Coronary artery (tissue), 2 donors: ENCODE measurements at places on chromosomes 11 and 22.

DNA sequence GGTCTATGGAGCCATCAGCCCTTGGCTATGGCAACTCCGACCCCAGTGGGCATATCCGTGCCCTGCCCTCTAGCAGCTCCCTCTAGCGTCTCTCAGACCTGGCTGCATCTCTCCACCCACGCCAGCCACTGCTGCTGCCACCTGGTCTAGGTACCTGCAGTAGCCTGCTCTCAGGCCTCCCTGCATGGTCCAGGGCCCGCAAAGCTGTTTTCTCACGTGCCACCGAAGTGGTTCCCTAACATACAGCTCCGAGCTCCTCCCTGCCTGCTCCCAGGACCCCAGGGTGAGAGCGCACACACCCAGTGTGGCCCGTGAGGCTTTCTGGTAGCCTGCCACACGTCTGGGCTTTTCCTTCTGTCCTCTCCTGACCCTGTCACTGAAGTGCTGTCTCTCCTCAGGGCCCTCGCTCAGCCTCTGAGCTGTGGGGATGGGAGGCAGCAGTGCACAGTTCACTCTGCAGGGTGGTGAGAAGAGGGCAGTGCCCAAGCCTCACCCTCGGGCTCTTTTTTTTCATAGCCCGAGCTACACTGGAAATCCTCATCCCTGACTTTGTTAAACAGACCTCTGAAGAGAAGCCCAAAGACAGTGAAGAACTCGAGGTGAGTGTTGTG lies 14.3 kb downstream of the DGCR8 start:
- no peak for DNase-seq

DNA sequence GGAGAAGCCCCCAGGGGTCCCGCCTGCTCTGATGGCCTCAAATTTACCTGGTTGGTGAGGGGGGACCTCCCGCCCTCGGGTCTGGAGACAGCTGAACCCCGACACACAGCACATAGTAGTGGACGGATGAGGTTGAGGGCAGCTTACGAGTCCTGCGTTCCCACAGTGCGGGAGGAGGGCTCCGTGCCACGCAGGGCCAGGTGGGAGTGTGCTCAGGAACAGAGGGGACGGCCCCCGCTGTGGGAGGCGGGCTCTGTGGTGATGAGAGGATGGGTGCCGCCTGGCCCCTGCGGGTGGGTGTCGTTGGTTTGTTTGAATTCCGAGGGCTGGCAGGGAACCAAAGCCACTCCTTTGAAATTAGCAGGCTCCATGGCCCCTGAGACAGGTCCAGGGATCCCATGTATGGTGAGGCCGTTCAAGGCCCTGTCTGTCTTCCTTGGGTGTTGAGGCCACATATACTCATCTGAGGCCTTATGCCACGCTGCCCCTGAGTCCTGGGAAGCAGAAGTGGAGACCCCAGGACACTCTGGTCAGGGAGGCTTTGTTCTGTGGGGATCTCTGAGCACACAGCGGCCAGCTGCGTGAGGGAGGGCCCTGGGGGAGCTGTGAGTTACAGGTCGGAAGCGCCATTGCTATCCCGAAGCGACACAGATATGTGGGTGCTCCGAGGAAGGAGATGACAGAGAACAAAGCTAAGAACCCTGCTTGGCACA lies 21.9 kb downstream of the NADSYN1 start:
- no peak for DNase-seq

GRCh38 chr11:102544594-102544993 lies 14.0 kb upstream of the MMP7 start:
- no peak for DNase-seq

- DNase-seq = no peak
Observed at GRCh38 chr11:15149050-15149449, 34.3 kb downstream of the INSC start.

- peak; percentile 85 for DNase-seq
Observed at GRCh38 chr11:9565822-9566560, 7.5 kb upstream of the WEE1 start.

- DNase-seq = no peak
Observed at GRCh38 chr11:13262096-13262495, 15.5 kb upstream of the BMAL1 start.

DNA sequence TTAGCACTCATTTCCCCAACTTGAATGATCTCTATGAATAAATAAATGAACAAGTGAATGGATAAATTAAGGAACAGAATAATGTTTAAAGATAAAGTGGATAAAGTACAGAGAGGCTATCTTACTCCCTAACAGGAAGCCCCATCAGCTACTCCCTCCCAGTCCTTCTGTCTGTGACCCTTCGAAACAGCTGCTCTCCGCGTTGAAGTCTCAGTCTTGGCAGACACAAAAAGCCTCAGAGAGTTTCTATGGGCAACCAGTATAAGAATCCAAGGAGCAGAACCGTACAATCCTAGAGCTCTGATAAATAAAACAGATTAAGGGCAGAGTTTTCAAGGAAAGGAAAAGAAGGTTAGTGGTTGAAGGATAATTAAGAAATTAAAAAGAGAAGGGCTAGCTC lies 35.0 kb downstream of the GUCY1A2 start:
- no peak for DNase-seq

DNA sequence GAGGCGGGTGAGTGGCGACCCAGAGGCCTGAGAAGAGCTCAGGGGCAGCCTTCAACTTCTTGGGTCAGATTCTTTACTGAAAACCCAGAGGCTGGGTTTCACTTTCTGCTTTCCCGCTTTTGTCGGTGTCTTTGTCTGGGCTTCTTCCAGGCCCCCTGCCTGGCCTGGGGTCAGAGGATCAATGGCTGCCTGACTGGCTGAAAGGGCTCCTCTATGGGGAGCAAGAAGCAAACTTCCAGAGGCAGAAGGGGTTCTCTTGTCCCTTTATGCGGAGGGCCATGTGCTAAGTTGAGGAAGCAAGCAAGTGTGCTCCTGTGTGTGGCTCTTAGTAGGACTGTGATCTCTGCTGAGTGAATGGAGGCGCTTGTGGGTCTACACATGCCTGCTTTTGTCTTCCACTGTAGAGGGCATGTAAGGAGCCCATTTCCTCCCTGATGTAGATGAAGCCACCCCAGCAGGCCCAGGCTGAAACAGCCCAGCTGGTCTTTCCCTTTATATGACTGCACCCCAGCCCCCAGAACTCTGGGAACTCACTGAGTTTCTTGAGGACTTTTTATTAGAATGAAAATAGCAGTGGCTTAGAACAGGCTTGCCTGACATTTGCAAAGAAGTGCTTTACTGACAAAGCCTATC lies 1.0 kb upstream of the PKNOX2 start:
- no peak for DNase-seq

DNA sequence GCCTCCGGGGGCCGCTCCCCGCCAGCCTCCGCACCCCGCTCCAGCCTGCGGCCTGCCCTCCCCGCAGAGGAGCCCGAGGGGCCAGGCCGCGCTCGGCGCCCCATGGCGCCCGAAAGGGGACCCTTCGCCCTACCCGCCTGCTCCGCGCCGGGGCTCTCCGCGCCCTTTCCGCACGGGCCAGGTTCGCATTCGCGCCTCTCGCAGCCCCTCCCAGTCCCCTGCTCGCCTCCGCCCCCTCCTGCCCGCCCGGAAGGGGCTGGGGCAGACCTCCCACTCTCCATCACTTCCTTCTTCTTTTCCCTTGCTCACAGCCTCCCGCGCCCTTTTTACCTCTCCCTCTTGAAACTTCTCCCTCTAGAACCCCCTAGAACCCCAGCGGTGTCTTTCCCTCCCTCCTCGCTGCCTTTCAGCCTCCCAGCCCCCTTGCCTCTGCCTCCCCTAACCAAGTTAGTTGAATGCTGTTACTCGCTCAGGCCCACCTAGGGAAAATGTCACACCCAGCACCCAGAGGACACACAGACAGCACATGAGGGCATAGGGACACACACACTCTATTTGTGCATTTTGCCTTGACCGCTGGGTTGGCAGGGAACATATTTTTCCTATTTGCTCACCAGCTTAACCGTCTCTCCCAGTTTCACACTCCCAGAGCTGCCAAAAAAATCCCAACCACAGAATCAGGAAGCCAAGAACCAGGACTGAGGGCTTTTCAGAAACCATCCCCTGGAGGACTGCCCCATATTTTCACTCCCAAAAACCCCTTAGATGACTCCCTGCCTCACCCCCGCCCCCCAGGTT lies at the start of gene SLC43A3:
TSS of gene SLC43A3 (minus strand) at position 193 of the 798 bp plus-strand sequence. CDS start 949 bp downstream, outside the sequence.
- peak; percentile 87 for DNase-seq

DNA sequence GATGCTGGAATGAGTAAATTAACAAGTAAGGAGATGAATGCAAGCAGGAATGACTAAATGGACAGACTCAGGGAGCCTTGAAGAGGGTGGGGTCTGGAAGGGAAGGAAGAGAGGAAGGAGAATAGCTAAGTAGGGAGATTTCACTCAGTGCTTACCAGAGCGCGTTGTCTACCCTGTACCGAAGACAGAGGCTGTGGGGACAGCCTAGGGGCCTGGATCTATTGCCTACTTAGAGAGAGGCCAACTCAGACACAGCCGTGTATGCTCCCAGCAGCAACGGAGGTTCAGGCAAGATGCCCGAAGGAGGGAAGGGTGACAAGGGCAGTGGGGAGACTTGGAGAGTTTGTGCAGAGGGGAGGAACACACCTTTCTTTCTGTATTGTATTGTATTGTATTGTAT lies at the start of gene FOLR2:
TSS of gene FOLR2 (plus strand) at position 157 of the 400 bp plus-strand sequence. CDS start 1,791 bp downstream, outside the sequence.
- peak; percentile 38 for DNase-seq

GRCh38 chr22:50622723-50623327 lies 5.1 kb downstream of the ARSA start:
- DNase-seq = no peak

GRCh38 chr11:46914910-46915309 lies 3.4 kb downstream of the LRP4 start:
- DNase-seq = no peak

DNA sequence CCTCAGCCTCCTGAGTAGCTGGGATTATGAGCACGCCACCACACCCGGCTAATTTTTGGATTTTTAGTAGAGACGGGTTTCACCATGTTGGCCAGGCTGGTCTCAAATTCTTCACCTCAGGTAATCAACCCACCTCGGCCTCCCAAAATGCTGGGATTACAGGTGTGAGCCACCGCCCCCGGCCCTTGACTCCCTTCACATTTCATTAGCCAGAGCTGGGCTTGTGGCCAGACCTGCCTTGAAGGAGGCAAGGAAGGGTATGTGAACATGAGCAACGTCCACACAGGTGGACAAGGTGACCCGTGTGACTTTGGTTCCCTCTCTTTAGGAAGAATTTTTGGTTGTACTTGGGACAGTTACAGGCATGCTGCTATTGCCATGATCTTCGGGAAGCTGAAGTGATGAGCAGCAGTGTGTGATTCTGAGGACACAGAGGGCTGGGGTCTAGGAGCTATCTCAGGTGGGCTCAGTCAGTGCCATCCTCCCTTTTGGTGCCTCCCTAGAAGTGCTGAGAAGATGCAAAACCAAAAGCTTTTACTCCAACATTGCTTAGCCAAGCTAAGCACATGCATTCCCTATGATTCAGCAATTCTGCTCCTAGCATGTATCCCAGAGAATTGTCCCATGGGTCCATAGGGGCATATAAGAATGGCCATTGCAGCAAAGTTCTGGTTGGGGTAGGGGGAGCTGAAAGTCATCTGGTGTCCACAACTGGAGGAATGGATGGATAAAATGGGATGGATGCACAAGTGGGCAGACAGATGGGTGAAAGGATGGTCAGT lies 6.1 kb downstream of the AP5B1 start:
- DNase-seq = no peak

DNA sequence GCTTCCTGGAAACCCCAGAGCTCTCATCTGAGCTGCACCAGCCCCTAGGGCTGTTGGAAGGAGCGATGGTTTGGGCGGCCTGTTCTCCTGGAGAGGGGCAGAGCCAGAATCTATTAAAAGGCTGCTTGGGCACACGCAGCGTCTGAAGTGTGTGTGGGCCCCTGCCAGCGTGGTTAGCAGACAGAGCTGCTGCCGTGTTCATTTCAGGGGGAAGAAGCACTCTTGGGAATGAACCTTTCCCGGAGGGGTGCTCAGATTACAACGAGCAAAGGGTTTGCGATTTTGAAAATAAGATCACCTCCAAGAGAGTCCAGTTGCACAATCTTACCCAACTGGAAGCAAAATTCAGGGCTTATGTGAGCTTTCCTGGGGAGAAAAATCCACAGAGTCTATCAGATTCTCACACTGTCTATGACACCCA lies 12.9 kb downstream of the ANO1 start:
- DNase-seq = no peak

DNA sequence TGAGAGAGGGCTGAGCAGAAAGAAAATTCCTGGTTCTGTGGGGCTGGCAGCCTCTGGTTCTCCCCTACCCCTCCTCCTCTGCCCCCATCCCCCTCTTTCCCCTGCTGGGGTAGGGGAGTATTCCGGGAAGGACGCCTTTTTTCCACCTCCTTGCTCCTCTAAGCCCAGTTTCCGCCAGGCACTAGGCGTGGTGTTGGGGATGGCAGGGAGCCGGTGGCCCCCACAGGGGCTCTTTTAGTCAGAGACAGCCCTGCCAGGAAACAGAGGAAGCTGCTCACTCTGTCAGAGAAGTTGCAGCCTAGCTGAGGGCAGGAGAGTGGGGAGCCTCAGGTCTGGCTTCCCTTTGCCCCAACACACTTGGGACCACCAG lies 15.6 kb upstream of the ARHGEF17 start:
- DNase-seq = no peak

DNA sequence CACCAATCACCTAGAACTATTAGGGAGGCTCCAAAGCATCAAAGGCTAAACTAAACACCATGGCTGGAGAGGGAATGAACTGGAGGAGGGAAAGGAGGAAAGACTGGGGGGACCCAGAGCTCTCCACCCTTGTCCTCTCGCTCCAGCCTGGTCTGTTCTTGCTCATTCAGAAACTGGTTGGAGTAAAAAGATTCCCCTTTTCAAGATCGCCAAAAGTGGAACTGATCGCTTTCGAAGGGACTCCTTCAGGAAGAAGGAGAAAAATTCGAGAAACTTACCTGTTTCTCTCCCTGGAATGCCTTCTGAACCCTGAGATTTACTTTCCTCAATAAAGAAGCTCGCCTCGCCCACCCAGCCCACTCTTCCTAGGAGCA lies 46.9 kb downstream of the OR4D9 start:
- DNase-seq = no peak

DNA sequence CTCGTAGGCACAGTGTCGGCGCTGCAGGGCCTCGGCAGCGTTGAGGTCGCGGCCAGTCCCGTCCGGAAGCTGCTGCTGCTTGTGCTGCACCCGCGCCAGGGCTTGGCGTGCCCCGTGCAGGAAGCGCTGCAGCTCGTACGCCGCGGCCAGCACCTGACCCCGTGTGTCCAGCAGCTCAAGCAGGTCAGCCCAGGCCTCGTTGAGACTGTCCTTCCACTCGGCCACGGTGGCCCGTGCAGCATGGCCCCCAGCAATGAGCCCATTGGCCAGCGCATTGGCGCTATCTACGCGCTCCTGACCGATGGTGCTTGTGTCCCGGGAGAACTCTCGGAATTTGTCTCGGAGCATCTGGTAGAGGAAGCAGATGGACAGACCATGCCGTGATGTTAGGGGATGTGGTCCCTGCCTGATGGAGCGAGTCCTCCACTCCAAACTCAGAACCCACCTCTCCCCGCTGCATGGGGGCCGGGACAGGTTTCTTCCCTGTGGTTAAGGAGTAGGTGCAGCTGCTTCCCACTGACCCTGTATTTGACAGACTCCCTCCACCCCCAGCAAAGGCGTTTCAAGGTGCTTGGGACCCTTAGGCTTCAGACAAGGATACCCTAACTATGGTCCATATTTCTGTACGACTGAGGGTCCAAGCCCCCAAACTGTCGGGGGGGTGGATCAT lies 13.8 kb upstream of the RBM4B start:
- no peak for DNase-seq

- no peak for DNase-seq
Observed at GRCh38 chr22:28444659-28445058, 235.0 kb downstream of the TTC28 start.
